Kidney (tissue), 22 donors: ENCODE measurements at places on chromosomes 5 and 9.

DNA sequence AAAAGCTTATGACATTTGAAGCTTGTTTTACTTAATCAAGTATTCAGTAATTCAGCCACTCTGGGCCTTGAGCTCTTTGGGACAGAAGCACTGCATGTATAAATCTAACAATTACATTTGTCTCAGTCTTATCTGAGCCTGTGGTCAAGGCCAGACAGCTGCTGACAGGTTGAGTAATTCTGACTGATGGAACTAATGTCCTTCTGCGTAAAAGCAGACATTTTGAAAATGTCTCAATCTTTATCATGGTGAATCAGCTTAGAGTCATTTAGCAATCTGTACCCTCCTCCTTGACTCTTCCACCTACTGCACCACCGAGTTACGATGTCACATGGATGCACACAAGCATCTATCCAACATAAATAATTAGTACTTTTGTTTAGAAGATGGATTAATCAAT, 400.0 kb downstream of the ARRDC3 start:
- DNase-seq = no peak

GRCh38 chr5:107551088-107551487, 119.6 kb downstream of the EFNA5 start:
- DNase-seq = no peak

- DNase-seq = peak; percentile 48
These were observed 17.5 kb upstream of the NREP start for GRCh38 chr5:111774525-111774924.

GRCh38 chr9:109372246-109372645, 51.4 kb upstream of the EPB41L4B start:
- no peak for DNase-seq

- peak; percentile 65 for DNase-seq
These were observed 9.4 kb upstream of the NDST1 start for GRCh38 chr5:150498501-150498900.

GRCh38 chr9:74589576-74589975, 92.4 kb downstream of the RORB start:
- no peak for DNase-seq

DNA sequence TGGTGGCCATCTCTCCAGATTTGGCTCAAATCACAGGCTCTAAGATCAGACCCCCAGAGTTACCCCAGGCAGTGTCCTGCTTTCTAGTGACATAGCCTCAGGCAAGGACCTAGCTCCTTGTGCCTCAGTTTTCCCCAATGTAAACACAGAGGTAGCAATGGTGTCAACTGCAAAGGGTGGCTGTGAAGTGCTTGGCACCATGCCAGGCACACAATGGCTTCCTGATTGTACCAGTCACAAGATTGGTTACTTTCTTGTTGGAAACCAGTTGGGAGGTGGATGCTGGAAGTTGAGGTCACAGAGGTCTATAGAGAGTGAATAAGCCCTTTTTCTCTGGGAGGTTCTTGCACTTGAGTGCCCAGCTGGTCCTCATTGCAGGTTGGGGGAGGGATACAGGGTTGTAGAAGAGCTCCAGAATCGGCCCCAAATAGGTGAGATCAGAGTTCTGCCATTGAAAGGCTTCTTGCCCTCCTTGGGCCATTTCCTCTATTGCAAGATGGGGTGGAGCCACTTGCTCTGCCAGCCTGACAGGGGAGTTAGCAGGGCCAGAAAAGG, 2.3 kb downstream of the STKLD1 start:
- no peak for DNase-seq

DNA sequence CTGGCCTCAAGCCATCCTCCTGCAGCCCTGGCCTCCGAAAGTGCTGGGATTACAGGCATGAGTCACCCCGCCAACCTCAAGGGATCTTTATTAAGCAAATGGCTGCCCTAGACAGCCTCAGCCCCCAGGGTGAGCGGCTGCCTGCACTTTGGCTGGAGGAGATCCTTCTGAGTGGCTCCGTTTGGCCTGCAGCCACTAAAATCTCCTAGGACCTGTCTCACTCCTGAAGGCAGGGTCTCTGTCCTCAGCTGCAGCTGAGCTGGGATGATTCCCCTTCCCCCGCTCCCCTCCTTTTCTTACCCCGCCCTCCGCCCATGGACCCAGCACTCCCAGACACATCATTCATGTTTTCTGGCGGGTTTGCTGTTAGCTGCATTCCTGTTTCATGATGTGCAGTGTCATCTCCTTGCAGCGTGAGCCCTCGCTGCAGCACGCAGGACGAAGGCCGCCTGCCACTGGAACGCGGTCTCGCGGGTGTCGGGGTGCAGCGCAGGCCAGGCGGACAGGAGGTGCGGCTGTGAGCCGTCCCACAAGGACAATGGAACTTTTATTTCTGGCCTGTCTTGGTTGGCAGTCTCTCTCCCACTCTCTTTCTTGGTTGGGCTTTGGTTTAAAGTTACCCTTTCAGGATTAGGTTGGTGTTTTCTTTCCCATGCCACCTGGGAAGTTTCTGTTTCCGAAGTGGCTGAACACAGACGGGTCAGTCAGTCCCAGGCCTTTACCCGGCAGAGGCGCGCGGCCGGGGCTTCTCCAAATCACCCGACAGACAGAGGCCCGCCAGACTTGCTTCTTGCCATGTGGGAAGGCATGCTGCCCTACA, 137.1 kb downstream of the FOXD1 start:
- DNase-seq = peak; percentile 83

- peak; percentile 53 for DNase-seq
These were observed 125.6 kb downstream of the NXNL2 start for GRCh38 chr9:88660611-88661010.
